PC-9 (cell line): ENCODE measurements at places on chromosomes 3 and 15. TPM values are rescaled to one million over a fixed set of nuclear protein-coding genes. Genes with fewer than 3 reads are reported as not detected.
A peak's percentile ranks its signal among the peaks of the same experiment; 100 is the strongest.

GRCh38 chr3:24480497-24480896 lies 14.2 kb downstream of the THRB start:
- no peak overlapping the region for H3K27ac ChIP-seq
- H3K4me3 ChIP-seq, result no peak overlapping the region
- peaks cover 21% of the 10 kb centered on the region for H3K4me1 ChIP-seq

- DNase-seq, result no peak
- no peak overlapping the region for H3K4me3 ChIP-seq
- H3K36me3 ChIP-seq, result no peaks in the 10 kb centered on the region
- H3K27ac ChIP-seq, result no peak overlapping the region
Measured at GRCh38 chr15:94324117-94324826, 92.9 kb downstream of the MCTP2 start.

GRCh38 chr3:13655061-13655913 lies 106.4 kb downstream of the FBLN2 start:
- H3K27ac ChIP-seq, result no peak overlapping the region
- no peaks in the 10 kb centered on the region for H3K36me3 ChIP-seq
- H3K27me3 ChIP-seq, result no peaks in the 10 kb centered on the region
- no peak overlapping the region for H3K4me3 ChIP-seq

GRCh38 chr15:29059871-29060640 lies 174.3 kb downstream of the APBA2 start:
- no peaks in the 10 kb centered on the region for H3K36me3 ChIP-seq
- DNase-seq, result no peak
- no peaks in the 10 kb centered on the region for H3K4me1 ChIP-seq
- peaks cover 40% of the 10 kb centered on the region; the same call in 1 of the 2 replicates for H3K27me3 ChIP-seq
- no peak overlapping the region for H3K4me3 ChIP-seq

GRCh38 chr3:126355251-126355650 lies 2.0 kb downstream of the KLF15 start:
- H3K4me3 ChIP-seq, result no peak overlapping the region
- peaks cover 20% of the 10 kb centered on the region for H3K27me3 ChIP-seq
- H3K27ac ChIP-seq, result no peak overlapping the region
- no peak for DNase-seq
- H3K36me3 ChIP-seq, result no peaks in the 10 kb centered on the region

- DNase-seq, result no peak
- no peak overlapping the region for H3K27ac ChIP-seq
- H3K36me3 ChIP-seq, result no peaks in the 10 kb centered on the region
- H3K4me1 ChIP-seq, result peaks cover 58% of the 10 kb centered on the region
- H3K27me3 ChIP-seq, result no peaks in the 10 kb centered on the region
Measured at GRCh38 chr3:100099621-100100020, 14.7 kb downstream of the FILIP1L start.

DNA sequence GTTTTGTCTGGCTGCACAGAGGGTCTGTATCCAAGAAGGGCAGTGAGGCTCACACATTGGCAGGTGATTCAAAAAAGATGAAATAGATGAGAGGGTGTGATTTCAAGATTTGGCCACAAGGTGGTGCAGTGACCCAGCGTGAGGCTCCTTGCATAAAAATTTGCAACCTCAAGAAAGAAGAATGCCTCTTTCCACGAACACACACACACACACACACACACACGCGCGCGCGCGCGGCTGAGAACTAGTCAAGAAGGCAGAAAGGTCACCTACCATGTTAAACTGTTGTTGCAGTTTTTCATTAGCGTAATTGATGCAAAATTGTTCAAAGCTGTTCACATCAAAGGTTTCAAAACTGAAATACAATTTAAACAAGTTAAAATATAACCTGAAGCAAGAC lies 39.2 kb downstream of the MYO5C start:
- no peak overlapping the region for H3K4me3 ChIP-seq
- H3K27ac ChIP-seq, result no peak overlapping the region
- DNase-seq, result no peak
- no peaks in the 10 kb centered on the region for H3K27me3 ChIP-seq
- peaks cover 32% of the 10 kb centered on the region for H3K4me1 ChIP-seq

- H3K27me3 ChIP-seq, result no peaks in the 10 kb centered on the region
- no peak overlapping the region for H3K4me3 ChIP-seq
- H3K4me1 ChIP-seq, result no peaks in the 10 kb centered on the region
- no peak for DNase-seq
- no peaks in the 10 kb centered on the region for H3K36me3 ChIP-seq
- no peak overlapping the region for H3K27ac ChIP-seq
Measured at GRCh38 chr3:30551266-30551665, 55.1 kb upstream of the TGFBR2 start.

GRCh38 chr3:8276506-8276905 lies 225.1 kb upstream of the LMCD1 start:
- H3K4me3 ChIP-seq, result no peak overlapping the region
- no peak for DNase-seq
- no peak overlapping the region for H3K27ac ChIP-seq
- H3K27me3 ChIP-seq, result no peaks in the 10 kb centered on the region

- no peaks in the 10 kb centered on the region for H3K36me3 ChIP-seq
- no peak overlapping the region for H3K27ac ChIP-seq
- H3K4me3 ChIP-seq, result no peak overlapping the region
- no peak for DNase-seq
- no peaks in the 10 kb centered on the region for H3K27me3 ChIP-seq
Measured at GRCh38 chr3:13045241-13045903, 27.9 kb downstream of the IQSEC1 start.

GRCh38 chr3:127821394-127821793 lies 921 bp downstream of the MGLL start:
- peak; percentile 24 for DNase-seq
- peak overlapping the region; percentile 93 for H3K27ac ChIP-seq
- H3K4me1 ChIP-seq, result peaks cover 57% of the 10 kb centered on the region
- peak overlapping the region; percentile 76 for H3K4me3 ChIP-seq

Gene ABHD17C
- total RNA-seq, result 35.6 and 42.2 TPM in 2 replicates

DNA sequence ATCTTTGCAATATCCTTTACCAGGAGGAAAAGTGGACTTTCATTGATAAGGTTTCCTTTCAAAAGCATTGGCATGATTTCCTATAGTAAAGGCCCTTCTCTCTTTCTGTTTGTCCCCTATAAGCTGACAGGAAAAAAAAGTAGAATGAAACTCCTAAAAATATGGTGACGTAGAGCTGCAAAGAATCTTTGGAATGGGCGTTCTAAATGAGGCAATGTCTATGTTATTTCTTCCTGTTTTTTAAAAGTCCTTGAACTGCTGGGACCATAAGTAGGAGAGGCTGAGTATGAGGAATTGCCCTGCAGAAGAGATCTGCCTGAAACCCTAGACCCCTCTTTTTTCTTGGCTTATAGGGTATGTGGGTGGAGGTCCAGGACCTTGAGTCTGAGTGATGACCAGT lies 17.2 kb downstream of the ST3GAL6 start:
- H3K27ac ChIP-seq, result no peak overlapping the region
- DNase-seq, result no peak
- no peaks in the 10 kb centered on the region for H3K27me3 ChIP-seq
- no peaks in the 10 kb centered on the region for H3K36me3 ChIP-seq

Gene FES
- 2.1 and 3.8 TPM in 2 replicates for total RNA-seq

Gene HYAL1
- total RNA-seq, result 1.3 and 1.9 TPM in 2 replicates

DNA sequence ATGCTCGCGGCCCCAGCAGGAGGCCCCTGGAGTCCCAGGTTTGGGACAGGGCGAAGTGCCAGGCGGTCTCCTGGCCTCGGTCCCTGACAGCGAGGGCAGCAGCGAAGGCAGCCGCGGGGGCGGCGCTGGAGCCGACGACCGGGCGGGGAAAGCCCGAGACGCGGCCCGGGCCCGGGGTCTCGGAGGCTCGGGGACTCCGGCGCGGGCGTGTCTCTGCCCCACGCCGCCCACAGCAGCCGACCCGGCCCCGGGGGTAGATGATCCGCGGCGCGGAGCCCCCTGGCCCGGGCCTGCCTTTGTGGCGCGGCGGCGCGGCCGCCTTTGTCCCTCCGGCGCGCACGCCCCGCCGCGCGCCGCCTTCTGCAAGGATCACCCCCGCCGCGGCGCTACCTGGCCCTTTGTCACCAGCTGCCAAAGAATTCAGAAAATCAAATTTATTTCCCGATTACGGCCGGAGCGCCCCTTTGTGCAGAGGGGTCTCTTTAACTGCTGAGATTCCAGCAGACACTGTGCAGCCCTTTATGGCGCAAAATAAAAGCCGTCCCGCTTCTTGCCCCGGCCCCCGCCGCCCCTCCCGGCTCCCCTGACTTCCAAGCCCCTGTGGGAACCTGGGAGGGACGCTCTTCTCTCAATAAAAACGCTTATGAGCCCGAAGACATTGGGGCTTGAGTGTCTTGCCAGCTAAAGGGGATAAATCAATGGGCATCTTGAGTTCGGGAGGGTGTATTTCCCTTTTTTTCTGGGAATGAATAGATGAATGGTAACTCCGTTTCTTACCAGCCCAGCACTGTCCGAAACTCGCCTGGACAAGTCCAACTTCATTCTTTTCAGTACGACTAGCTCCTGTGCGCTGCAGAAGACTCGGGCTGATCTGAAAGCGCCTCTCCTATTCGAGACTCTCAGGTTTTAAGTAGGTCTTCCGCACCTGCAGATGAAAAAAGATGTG lies 68.4 kb downstream of the HES1 start:
- peak; percentile 78 for DNase-seq
- H3K27ac ChIP-seq, result peak overlapping the region; percentile 71
- H3K4me1 ChIP-seq, result peaks cover 47% of the 10 kb centered on the region
- H3K4me3 ChIP-seq, result peak overlapping the region; percentile 58
- no peaks in the 10 kb centered on the region for H3K27me3 ChIP-seq
- H3K36me3 ChIP-seq, result no peaks in the 10 kb centered on the region

GRCh38 chr15:39613861-39614260 lies 33.0 kb downstream of the THBS1 start:
- no peaks in the 10 kb centered on the region for H3K4me1 ChIP-seq
- no peak overlapping the region for H3K4me3 ChIP-seq
- no peaks in the 10 kb centered on the region for H3K36me3 ChIP-seq
- no peak overlapping the region for H3K27ac ChIP-seq

Gene ALPK3
- total RNA-seq, result 4.6 and 8.1 TPM in 2 replicates

- H3K4me3 ChIP-seq, result no peak overlapping the region
- no peaks in the 10 kb centered on the region for H3K36me3 ChIP-seq
- H3K4me1 ChIP-seq, result peaks cover 61% of the 10 kb centered on the region
- peak; percentile 69 for DNase-seq
- H3K27ac ChIP-seq, result peak overlapping the region; percentile 66
Measured at GRCh38 chr3:45054196-45054857, 28.2 kb downstream of the CLEC3B start.

DNA sequence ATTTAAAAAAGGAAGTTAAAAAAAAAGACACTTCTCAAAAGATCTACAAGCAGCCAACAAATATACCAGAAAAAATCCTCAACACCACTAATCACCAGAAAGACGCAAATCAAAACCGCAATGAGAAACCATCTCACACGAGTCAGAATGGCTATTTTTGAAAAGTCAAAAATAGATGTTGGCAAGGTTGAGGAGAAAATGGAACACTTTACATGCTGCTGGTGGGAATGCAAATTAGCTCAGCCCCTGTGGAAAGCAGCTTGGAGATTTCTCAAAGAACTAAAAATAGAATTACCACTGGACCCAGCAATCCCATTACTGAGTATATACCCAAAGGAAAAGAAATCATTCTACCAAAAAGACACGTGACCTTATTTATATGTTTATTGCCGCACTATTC lies 574.7 kb upstream of the ADAMTS9 start:
- H3K36me3 ChIP-seq, result no peaks in the 10 kb centered on the region
- H3K27me3 ChIP-seq, result no peaks in the 10 kb centered on the region
- no peak overlapping the region for H3K4me3 ChIP-seq

DNA sequence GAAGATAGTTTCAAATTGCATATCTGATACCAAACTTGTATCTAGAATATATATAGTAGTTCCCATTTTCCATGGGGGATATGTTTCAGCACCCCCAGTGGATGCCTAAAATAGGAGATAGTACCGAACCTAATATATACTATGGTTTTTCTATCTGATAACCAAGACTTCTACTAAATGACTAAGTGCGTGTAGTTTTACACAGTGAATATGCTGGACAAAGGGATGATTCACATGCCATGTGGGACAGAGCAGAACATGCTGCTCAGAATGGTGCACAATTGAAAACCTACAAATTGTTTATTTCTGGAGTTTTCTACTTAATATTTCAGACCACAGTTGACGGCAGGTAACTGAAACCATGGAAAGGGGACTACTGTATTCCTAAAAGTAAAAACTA lies 73.4 kb upstream of the TP63 start:
- no peaks in the 10 kb centered on the region for H3K36me3 ChIP-seq
- no peak overlapping the region for H3K27ac ChIP-seq
- no peak overlapping the region for H3K4me3 ChIP-seq
- no peak for DNase-seq

Gene MYL3
- total RNA-seq, result not detected in 2 replicates

DNA sequence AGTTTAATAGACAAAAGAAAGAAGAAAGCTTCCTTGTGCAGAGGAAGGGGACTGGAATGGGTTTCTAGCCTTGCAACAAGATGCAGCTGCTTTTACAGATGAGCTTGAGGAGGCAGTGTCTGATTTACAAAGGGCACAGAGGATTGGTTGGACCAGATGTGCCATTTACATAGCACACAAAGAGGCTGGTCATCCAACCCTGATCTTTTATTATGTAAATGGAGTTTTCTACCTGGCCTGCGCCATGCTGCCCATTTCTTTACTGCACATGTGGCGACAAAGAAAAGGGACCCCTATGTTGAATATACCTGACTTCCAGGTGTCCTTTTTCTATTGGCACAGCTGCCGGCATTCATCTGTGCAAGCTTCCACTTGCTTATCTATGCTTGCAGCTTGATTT lies 409.4 kb upstream of the FRG2C start:
- H3K27me3 ChIP-seq, result no peaks in the 10 kb centered on the region
- no peak for DNase-seq
- no peak overlapping the region for H3K27ac ChIP-seq
- H3K4me3 ChIP-seq, result no peak overlapping the region

Gene SLC51A
- 10.3 and 13.9 TPM in 2 replicates for total RNA-seq

GRCh38 chr3:194574639-194575483 lies 58.4 kb downstream of the TMEM44 start:
- no peaks in the 10 kb centered on the region for H3K36me3 ChIP-seq
- H3K27ac ChIP-seq, result no peak overlapping the region
- peak; percentile 66 for DNase-seq
- H3K4me3 ChIP-seq, result no peak overlapping the region
- peaks cover 78% of the 10 kb centered on the region for H3K4me1 ChIP-seq

GRCh38 chr15:43943511-43943910 lies 116.7 kb downstream of the WDR76 start:
- H3K36me3 ChIP-seq, result no peaks in the 10 kb centered on the region
- no peak for DNase-seq
- no peaks in the 10 kb centered on the region for H3K27me3 ChIP-seq
- H3K4me1 ChIP-seq, result no peaks in the 10 kb centered on the region

Gene CHL1
- total RNA-seq, result not detected in 2 replicates

DNA sequence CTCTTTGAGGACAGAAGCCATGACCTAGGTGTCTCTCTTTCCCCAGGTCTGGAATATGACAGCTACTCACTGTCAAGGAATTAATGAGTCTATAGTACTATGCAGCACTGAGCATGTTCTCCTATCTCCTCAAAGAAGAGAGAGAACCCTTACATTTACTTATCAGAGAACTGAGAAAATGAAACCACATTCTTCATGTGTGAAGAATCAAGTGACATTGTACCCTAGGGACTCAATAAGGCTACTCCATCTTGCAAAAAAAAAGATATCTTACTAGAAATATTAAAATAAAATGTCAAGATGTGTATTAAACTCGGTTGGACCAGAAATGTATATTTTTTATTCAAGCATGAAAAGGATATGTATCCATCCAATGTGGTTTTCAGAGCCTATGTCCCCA lies 133.2 kb upstream of the COL8A1 start:
- DNase-seq, result no peak
- no peaks in the 10 kb centered on the region for H3K36me3 ChIP-seq
- H3K27me3 ChIP-seq, result no peaks in the 10 kb centered on the region
- no peak overlapping the region for H3K27ac ChIP-seq

Gene SH3GL3
- total RNA-seq, result 0.22 TPM in 1 of 2 replicates, not detected in the other
